ENCODE measurements at places on chromosomes 3 and 15.

- DNase-seq: peak; percentile 60
These were observed 23.3 kb downstream of the SLC6A6 start for GRCh38 chr3:14425581-14426304.

- DNase-seq: no peak
These were observed 45.0 kb upstream of the SPRED1 start for GRCh38 chr15:38207621-38208020.

- no peak for DNase-seq
These were observed 14.1 kb downstream of the ANKRD34C start for GRCh38 chr15:79296583-79296982.

DNA sequence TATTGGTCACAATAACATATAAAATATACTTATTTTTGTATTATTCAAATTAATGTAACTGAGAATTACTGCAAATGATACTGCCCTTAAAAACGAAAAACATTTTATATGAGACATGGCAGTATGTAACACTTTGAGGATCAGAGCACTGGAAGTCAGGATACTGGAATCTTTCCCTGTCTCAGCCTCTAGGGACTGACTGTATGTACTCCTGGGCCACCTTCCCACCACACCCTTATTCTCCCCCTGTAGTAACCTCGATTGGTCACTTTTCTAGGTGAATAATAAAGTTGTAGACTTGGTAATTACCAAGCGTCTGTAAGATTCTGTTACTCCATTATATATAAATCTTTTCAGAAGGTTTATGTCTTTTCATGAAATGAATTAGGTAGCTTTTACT is 43.0 kb downstream of the LRRC49 start:
- DNase-seq: no peak

DNA sequence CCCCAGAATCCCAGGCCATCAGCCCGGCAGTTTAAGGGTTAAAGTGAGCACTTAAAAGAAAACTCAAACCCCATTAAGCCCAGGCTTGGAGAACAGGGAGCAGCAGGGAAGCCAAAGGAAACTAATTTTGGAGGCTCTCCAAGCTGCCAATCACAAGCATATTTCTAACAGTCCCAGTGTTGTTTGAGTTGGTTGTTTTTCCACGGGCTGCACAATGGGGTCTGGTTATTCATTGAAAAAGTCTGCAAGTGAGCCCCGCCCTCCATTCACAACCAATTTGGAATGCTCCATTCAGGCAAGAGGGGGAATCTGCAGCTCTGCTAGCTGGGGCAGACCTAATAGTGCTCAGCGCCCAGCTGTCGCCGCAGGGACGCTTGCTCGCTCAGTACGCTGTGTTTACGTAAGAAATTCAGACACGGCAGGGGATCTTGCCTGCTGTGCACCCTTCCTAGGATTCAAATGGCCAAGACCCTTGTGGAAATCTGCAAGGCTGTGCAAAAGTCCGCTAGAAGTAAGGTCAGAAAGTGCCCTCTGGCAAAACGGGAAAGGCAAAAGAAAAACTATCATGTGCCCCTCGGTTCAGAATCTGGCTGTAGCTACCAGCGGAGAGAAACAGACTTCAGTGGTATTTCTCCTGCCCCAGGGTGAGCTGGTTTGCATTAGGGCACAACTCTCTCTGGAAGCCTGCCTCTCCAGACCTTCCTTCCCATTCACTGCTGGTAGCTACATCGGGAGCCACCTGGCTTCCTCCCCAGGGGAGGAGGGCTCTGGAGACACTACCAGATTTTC is 11.0 kb downstream of the ETV5 start:
- DNase-seq: peak; percentile 85

DNA sequence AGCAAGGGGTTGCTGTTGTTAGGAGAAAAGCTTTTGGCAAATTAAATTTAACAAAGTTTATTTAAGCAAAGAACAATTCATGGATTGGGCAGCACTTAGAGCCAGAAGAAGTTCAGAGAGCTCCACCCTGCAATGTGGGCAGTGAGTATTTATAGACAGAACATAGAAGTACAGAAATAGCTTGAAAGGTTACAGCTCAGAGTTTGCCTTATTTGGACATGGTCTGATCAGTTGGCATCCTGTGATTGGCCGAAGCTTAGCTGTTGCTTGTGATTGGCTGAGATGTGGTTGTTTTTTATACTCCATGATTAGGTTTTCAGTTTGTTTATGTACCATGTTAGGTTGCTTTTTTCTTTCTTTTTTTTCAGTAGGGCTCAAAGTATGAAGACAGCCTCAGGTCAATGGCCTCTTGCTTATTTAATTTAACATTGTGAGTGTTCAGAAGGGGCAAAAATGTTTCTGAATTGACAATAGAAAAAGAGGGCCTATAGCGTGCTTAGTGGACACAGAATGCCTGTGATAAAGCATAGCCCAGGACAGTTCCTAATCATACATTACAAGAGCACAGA is 293.8 kb downstream of the IGSF11 start:
- DNase-seq: no peak

- DNase-seq: no peak
These were observed 32.0 kb downstream of the RUVBL1 start for GRCh38 chr3:128091586-128091985.

DNA sequence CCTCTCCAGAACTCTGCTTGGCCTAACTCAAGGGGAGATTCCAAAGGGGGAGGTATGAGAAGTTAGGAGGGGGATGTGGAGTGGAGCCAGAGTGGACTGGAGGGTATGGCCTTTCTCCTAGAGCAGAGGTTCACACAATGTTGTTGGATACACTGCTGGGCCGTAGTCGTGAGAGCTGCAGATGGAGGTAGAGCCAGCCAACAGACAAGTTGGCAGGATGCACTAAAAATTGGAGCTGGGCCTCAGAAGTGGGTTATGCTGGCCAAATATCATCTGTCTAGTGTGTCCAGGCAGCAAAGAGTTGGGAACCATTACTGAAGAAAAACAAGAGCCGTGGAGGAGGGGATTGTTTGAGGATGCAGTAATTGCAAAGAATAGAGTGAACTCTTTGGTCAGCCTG is 27.7 kb upstream of the LRRFIP2 start:
- no peak for DNase-seq

DNA sequence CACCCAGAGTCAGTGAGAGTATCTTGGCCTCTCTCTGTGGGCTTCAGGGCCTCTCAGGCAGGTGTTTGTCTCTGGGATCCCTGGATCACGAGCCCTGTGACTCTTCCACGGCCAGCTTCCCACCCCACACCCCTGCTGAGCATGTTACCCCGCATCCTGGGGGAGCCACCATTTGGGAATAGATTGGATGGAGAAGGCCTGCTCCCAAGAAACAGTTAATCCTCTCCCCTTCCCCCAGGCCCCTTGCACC is 15.5 kb upstream of the SRP14 start:
- DNase-seq: no peak

GRCh38 chr3:99920481-99921376 is 103.1 kb downstream of the CMSS1 start:
- DNase-seq: no peak

DNA sequence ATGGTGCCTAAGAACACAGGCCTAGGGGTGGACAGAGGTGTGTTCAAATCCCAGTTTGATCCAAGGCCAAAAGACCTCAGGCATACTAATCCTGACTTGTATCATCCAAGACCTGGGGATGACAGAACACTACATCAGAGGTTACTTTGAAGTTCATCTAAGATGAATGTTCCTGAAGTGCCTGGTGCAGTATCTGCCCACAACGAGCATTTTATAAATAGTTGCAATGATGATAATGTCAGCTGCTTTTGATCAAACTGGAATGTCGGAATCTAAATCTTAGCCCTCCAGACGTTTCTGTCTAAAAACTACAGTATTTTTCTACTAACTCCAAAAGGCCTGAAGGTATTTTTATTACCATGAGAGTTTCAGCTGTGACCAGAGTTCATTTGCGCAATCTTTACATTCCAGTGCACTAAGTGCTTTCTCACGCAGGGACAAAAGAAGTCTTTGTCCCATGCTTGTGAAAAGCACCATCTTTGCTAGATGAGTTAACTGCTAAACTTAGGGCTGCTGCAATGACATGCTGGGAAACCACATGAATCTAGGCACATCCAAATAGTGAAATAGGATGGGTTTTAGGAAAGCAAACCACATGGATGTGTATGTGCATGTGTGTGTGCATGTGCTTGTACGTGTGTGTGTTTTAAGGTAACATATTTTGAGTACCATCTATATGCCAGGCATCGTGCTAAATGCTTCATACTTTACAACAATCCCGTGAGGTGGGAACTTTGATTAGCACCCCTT is 18.1 kb downstream of the ANXA2 start:
- no peak for DNase-seq

DNA sequence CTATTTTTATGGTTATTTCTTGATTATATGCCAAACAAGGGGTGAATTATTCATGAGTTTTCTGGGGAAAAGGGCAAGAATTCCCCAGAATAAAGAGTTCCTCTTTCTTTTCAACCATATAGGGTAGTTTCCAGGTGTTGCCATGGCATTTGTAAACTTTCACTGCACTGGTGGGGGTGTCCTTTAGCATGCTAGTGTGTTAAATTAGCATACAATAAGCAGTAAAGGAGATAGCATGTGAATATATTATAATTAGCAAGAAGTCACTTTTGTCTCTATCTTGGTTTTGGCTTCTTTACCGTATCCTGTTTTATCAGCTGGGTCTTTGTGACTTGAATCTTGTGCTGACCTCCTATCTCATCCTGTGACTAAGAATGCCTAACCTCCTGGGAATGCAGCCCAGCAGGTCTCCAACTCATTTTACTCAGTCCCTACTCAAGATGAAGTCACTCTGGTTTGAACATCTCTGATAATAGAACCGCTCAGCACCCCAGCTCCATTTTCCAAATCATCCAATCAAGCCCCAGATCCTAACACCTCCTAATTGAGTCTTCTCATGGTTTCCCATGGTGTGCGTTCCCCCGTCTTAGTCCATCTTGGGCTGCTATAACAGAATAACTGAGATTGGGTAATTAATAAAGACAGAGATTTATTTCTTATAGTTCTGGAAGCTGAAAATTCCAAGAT is 3.4 kb upstream of the SELENOT start:
- no peak for DNase-seq

- DNase-seq: no peak
These were observed 256.4 kb upstream of the SOX2 start for GRCh38 chr3:181455276-181455675.

- DNase-seq: no peak
These were observed 28.8 kb downstream of the GRAMD2A start for GRCh38 chr15:72168808-72169190.

DNA sequence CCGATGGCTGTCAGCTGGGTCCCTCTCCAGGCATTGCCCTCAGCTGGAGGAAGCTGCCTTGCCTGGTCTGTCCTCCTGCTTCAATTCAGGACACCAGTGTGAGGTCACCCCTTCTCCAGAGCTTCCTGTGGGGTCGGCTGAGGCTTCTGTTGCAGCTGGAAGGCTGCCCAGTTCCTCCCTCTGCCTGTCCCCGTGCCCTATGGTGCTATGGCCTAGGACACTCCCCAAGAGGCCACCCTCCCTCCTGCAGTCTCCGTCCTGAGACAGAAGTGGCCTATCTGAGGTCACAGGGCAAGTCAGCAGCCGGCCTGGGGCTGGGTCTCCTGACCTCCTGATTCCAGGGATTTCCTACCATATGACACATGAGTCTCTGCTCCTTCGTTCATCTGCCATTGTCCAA is 57.9 kb downstream of the RASGRF1 start:
- no peak for DNase-seq

- peak; percentile 29 for DNase-seq
These were observed 3.8 kb downstream of the SHOX2 start for GRCh38 chr3:158102242-158103080.

- no peak for DNase-seq
These were observed 20.3 kb upstream of the IL16 start for GRCh38 chr15:81176291-81176893.

Measured in NCI-H524 treated with DMSO at 0.1 percent for 48 hours (cell line).